ENCODE measurements at places on chromosomes 13 and 19. TPM values are rescaled to one million over a fixed set of nuclear protein-coding genes. Genes with fewer than 3 reads are reported as not detected.

DNA sequence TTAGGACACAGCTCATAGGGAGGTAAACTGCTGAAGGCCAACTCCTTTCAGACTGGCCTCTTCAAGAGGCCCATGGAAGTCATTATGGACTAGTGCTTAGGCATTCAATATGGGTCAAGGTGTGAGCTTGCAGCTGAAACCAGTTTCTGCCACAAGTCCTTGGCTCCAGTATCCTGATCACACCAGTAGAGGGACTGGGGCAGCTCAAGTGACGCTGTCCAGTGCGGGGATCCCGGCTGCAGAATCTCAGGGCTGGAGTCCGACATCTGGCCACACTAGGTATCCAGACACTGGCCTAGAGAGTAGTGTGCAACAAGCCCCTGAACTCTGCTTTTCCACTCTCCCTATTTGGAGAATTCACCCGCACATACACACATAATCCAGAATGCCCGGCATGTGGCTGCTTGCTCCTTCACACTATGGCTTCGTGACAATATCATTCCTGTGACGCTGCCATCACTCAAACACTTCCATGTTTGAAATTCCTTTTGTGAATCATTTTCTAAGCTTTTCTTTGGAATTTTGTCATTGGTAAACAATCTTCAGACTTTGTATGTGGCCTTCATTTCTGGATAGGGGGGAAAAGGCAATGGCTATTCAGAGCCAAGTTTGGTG is 425.1 kb downstream of the EFNB2 start:
- no peak overlapping the region for H3K4me3 ChIP-seq
- no peaks in the 10 kb centered on the region for H3K27me3 ChIP-seq
- H3K27ac ChIP-seq, result no peak overlapping the region
- no peaks in the 10 kb centered on the region for H3K36me3 ChIP-seq

DNA sequence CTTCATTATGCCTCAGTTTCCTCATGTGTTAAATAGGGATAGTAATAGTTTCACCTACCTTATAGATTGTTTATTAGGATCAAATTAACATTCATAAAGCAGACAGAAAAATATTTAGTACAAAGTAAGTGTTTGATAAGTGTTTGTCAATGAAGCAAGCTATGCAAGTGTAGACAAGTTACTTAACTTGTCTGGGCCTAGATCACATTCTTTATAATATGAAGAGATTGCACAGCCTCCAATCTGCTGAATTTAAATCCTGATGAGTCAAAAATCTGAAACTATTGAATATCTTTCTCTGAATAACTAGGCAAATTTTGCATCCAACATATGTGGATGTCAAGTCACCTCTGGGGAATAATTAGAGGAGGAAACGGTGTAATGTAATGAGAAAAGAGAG is 170.5 kb downstream of the MZT1 start:
- no peak overlapping the region for H3K4me3 ChIP-seq
- DNase-seq, result no peak
- no peak overlapping the region for H3K27ac ChIP-seq
- H3K4me1 ChIP-seq, result no peaks in the 10 kb centered on the region
- no peaks in the 10 kb centered on the region for H3K36me3 ChIP-seq
- H3K27me3 ChIP-seq, result no peaks in the 10 kb centered on the region

- H3K27ac ChIP-seq, result no peak overlapping the region
- no peaks in the 10 kb centered on the region for H3K4me1 ChIP-seq
- H3K27me3 ChIP-seq, result no peaks in the 10 kb centered on the region
- no peaks in the 10 kb centered on the region for H3K36me3 ChIP-seq
- no peak overlapping the region for H3K4me3 ChIP-seq
- no peak for DNase-seq
These were observed 20.2 kb downstream of the LIG4 start for GRCh38 chr13:108195146-108195545.

DNA sequence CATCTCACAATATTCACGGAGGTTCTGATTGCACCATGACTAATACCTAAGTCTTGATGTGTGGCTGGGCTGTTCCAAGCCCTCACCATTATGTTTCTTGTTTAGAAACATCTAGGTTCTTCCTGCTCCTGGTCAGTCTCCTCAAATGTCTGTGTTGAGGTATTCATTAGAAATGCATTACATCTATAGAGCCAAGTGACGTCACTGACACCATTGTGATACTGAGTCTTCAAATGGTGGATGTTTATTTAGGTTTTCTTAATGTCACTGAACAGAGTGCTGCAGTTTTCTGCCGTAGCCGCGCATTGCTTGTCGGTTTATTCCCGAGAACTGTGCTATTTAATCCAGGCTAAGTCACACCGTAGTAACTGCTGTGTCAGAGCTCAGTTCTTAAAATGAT is 142.4 kb upstream of the SPACA7 start:
- no peak overlapping the region for H3K27ac ChIP-seq
- no peaks in the 10 kb centered on the region for H3K27me3 ChIP-seq

REEP6 gene
- total RNA-seq, result 3.7 TPM

Measured in stomach (tissue), 19 donors.